ENCODE measurements at places on chromosomes 6 and 20. TPM values are rescaled to one million over a fixed set of nuclear protein-coding genes. Genes with fewer than 3 reads are reported as not detected.

C6orf132 gene
- total RNA-seq: 0.87 TPM

OSER1 gene
- total RNA-seq: 28.2 TPM

DNA sequence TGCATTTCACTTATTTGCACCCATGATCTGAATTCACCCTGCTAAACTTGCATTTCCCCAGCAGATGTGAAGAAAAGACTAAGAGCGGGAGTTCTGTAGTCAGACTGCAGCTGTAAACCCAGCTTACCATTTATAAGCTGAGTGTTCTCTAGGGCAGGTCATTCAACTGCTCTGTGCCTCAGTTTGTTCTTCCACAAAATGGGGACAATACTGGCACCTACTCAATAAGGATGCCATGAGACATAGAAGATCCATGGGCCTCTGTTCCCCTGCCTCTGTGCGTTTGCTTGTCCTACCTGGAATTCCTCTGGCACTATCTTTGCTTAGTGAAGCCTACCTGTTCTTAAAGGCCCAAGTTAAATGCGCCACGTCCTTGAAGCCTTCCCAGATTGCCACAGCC lies 12.2 kb upstream of the MDFI start:
- DNase-seq: no peak

DNA sequence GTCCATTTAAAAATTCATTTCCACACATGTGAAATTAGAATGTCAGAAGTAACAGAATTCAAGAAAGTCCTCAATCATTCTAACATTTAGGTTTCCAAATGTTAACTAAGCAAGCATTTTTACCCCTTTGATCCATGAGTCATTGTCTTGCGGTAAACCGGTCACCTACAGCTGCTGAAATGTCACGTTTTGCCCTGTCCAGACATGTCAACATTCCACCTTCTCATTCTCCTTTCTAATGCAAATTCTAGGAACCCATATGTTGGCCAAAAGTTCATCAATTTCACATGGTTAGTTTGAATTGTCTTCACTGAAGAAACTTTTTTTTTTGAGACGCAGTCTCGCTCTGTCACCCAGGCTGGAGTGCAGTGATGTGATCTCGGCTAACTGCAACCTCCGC lies 117.2 kb downstream of the IPCEF1 start:
- no peak for DNase-seq

GRCh38 chr6:108363113-108363512 lies 68.3 kb downstream of the AFG1L start:
- no peak for DNase-seq

GRCh38 chr20:12030470-12030869 lies 112.8 kb downstream of the BTBD3 start:
- DNase-seq: no peak

GRCh38 chr20:51826372-51826771 lies 24.1 kb upstream of the SALL4 start:
- DNase-seq: no peak

GRCh38 chr6:11283629-11284028 lies 51.2 kb upstream of the NEDD9 start:
- DNase-seq: no peak

DNA sequence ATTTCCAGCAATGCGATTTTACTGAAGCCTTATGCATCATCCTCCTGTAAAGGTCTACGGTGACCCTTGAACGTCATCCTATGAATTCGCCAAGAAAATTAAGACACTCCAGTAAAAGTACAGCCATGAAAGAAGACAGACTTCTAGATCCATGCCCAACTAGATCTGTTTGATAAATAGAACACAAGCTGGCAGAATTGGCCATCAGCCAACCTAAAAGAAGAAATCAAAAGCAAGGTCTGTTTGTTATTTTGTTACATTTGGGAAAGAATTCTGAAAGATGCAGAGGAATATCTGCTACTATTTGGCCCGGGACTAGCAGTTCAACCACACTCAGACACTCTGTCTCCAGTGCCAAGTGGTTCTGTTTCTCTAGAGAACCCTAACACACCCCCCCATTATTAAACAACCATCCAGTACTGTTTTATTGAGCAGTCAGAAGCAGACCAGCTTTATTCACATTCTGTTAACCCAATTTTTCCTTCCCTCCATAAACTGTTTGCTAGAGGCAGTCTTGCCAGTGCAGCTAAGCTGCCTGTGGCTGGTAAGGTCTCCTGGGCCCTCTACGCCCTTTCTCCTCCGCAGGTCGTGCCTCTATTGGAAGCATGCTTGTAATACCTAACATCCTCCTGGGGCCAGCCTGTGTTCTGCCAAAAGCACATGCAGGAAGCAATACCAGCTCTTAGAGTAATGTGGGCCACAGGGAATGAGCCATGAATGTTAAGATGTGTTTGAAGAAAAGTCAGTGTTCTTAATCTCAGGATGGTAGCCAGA lies 30.7 kb downstream of the LY86 start:
- no peak for DNase-seq

RRAGD gene
- total RNA-seq: 9.8 TPM

NFATC2 gene
- 3.5 TPM for total RNA-seq
